ENCODE measurements at places on chromosomes 1 and 21.

- DNase-seq: no peak
Measured at GRCh38 chr1:23370709-23371584, 1.3 kb upstream of the ZNF436 start.

DNA sequence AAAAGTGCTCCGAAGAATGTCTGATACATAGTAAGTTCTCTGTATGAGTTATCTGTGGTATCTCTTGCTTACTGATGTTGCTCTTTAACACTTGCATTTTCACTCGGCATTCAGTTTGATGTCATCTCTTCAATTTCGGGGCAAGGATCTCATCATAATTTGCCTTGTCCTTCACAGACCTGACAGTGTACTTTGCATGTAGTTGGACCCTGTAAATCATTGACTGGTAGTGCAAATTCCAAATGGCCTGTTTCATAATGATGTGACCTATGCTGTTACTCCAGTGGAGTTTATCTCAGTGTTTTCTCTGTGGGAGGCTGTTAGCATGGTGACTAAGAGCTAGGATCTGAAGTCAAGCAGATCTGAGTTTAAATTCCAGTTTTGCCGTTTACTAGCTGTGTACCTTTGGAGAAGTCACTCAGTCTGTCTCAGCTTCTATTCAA lies 34.2 kb upstream of the ABCD3 start:
- no peak for DNase-seq

DNA sequence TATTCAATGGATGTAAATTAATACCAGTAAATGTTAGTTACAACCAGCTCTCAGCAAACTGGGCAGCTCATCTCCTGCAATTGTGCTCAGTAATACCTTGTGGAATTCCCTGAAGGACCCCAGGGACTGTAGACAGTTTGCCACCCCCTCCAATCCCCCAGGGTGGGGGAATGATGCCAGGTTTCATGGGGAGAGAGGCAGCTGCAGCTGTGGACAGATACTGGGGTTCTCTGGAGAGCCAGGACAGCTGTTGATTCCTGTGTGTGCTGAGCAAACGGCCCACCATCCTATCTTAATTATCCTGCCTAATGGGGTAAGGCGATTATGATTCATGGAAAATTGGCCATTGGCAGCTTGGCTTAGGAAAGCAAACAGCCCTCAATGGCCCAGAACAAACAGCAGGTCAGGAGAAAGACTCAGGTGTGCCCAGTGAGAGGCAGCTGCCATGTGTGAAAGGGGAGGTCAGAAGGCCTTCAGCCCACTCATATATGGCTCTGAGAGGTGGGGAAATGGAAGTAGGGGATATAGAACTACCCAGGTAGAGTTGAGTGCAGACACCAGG lies 148.9 kb upstream of the CTTNBP2NL start:
- DNase-seq: no peak

- no peak for DNase-seq
Measured at GRCh38 chr1:233373226-233373625, 45.7 kb downstream of the MAP3K21 start.

- no peak for DNase-seq
Measured at GRCh38 chr1:115440733-115441132, 102.7 kb upstream of the NGF start.

GRCh38 chr1:27884006-27884954 lies 11.9 kb downstream of the THEMIS2 start:
- peak; percentile 17 for DNase-seq

GRCh38 chr1:233180641-233181364 lies 114.7 kb downstream of the PCNX2 start:
- no peak for DNase-seq

DNA sequence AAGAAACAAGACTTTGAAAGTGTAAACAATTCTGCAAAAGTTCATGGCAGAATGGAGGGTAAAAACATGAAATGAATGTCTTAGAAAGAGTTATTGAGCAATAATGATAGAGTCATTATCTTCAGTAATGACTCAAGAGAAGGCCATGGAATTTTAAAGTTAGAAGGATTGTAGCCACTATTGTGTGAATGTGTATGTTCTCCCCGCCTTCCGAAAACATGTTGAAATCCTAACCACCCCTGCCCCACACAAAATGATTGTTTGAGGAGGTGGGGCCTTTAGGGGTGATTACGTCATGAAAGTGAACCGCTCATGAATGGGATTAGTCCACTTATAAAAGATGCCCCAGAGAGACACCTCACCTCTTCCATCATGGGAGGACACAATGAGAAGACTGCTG lies 93.8 kb upstream of the CCDC190 start:
- no peak for DNase-seq

GRCh38 chr1:168087696-168088095 lies 49.0 kb downstream of the GPR161 start:
- no peak for DNase-seq

DNA sequence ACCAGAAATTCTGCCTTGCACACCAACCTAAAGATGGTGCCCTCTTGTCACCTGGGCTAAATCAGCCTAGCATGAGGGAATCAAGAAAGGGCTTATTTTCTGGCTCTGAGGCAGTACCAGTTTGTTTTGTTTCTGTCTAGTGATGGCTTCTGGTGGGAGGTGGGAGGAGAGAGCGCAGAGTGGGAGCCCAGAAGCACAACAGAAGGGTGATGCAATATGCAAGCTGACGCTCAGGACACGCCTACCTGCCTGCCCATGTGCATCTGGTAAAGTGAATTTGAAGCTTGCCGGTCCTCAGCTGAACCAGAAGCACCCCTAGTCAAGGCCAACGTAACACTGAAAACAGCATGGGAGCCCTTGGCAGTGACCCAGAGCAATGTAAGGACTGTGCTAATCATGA lies 138.4 kb upstream of the TIAM1 start:
- no peak for DNase-seq

GRCh38 chr21:31974454-31974985 lies 101.7 kb downstream of the HUNK start:
- no peak for DNase-seq

DNA sequence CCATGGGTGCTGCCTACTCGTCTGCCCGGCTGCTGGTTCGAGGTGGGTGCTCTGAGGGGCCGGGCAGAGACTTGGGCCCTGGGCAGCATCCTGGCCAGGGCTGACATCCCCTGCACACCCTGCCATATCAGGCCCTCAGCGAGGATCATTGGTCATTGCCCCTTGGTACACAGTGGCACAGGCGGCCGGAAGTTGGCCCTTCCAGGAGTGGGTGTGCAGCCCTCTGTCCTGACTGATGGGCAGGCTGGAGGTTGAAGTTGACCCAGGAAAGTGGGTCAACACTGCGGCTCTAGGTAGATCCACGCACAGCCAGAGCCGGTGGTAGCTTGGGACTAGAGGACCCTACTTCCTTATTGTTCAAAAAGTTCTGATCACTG lies 72.9 kb downstream of the TRIM11 start:
- no peak for DNase-seq

- no peak for DNase-seq
Measured at GRCh38 chr1:40650075-40650474, 15.4 kb downstream of the RIMS3 start.

- DNase-seq: no peak
Measured at GRCh38 chr1:225981714-225982113, 17.4 kb downstream of the SDE2 start.

DNA sequence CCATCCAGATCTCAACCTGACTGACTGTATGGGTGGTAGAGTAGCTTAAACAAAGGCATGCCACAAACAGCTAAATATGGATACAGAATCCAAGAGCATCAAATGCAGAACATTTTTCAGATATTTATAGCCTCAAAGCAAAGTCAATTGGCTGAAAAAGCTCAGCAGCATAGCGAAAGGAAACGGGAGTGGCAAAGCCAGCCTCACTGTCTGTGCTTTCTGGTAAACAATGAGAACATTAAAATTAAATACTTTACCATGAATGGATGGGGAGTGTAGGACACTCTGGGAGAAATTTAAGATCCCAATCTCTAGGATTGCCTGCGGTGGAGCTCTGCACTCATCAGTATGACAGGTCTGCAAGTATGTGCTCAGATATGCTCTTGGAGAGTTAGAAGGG lies 4.4 kb downstream of the RASAL2 start:
- no peak for DNase-seq

GRCh38 chr1:184527402-184527801 lies 140.6 kb downstream of the C1orf21 start:
- DNase-seq: no peak

DNA sequence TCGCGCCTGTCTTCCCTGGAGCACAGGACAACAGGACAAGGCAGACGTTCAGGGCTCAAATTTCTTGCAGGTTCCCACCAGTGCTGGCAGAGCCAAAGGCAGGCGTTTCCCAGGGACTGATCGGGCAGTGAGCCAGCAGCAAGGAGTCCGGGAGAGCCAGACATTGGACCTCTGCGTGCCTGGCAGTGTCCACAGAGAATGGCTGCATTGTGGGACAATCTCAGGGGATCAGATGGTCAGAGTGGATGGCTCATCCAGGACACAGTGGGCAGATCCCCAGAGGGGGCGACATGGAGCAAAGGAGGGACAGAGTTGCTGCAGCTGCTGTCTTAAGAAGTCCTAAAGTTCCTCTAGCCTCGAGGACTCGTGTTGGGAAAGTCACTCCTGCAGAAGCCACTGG lies 4.6 kb downstream of the TMEM63A start:
- peak; percentile 92 for DNase-seq

DNA sequence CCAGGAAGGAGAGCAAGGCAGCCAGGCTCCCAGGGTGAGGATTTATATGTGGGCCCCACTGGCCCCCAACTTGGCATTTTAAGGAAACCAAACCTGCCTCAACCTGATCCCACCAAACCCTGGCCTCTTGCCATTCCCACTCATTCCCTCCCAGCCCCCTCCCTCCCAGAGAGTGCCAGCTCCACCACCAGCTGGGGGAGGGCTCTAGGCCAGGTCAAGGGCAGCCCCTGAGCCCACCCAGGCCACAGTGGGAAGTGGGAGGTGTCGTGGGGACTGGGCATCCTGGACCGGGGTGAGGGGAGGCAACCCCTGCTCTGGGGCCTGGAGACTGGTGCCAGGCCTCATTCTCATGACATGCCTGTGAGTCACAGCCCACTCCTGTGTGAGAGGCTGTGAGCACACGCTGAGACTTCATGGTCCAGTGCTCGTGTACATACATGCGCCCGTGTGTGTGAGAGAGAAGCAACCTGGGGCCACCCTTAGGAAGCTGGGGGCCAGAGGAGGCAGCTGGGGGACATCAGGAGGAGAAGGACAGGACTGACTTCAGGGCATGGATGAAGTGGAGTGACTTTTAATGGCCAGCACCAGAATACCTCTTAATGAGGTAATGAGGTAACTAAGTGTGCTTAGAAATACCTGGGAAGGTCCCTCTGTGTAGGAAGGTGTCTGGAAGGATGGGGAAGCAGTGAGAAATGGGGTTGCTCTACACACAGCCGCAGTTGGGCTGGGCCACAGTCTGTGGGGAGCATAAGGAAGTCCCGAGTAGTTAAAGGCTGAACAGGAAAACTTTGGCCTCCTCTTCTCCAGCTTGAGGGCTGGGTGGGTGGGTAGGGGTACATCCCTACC lies at the start of gene S100A2:
Gene S100A2 (minus strand): TSS at position 316 of the 846 bp plus-strand sequence. CDS start 1,967 bp downstream, outside the sequence.
- no peak for DNase-seq

All from dorsolateral prefrontal cortex (tissue), 122 donors.